ENCODE measurements at places on chromosomes 2 and 18.

- DNase-seq, result no peak
These were observed 125.6 kb upstream of the MYT1L start for GRCh38 chr2:2456721-2457120.

GRCh38 chr2:74146929-74147726, 584 bp downstream of the BOLA3 start:
- DNase-seq, result no peak

- no peak for DNase-seq
These were observed 163.6 kb upstream of the VRK2 start for GRCh38 chr2:57882895-57883515.

GRCh38 chr2:45951025-45951727, 299.7 kb downstream of the PRKCE start:
- no peak for DNase-seq

GRCh38 chr18:49447810-49448745, 12.4 kb downstream of the DYM start:
- DNase-seq, result peak; percentile 29

DNA sequence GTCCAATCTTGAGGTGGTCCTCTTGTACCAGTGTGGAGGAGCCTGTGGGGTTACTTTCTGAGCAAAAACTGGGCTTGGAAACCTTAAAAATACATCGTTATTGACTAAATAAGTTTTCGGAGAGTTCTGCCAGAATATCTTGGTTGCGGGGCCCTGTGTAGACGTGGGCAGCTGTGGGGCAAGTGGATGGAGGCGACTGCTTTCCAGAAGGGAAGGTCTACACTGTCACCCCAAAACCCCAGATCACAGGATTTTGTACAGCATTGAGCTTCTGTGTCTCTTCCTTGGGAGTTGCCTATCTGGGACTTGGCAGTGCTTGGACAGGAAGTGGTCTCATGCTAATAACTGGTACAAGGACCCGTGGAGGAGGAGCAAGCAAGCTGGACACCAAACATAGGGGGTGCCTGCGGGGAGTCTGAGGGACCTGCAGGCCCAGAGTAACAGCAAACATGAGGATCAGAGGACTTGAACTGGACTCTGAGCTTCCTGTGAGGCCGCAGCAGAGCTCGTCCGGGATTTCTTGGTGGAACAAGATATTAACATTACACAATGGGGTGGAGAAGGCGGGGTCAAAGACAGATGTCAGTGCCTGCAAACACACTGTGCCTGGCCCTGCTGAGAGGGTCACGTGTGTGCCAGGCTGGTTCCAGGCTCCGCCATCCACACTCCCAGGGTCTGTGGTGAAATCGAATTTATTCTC, 48.0 kb upstream of the CTLA4 start:
- DNase-seq, result no peak

GRCh38 chr2:135620198-135620597, 88.9 kb downstream of the R3HDM1 start:
- DNase-seq, result no peak

DNA sequence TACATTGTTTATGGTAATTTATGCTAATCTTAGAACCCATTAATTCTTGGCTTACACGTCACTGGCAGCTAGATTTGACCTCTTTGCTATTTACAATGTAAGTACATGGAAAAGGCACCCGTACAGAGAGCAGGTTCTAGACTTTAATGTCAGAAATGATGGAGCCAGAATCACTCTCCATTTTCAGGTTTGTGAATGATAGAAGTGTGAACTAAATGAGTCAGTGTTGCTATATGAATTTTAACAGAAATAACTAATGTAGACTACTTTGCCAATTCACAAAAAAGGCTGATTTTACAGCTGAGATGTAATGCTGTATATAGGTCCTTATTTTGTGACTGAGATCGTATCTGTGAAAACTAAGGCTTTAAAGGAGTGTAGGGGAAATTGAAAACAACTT, 214.6 kb downstream of the LDLRAD4 start:
- no peak for DNase-seq

- DNase-seq, result no peak
These were observed 24.2 kb downstream of the RHBDD1 start for GRCh38 chr2:226860087-226860486.

- no peak for DNase-seq
These were observed 46.6 kb downstream of the SGPP2 start for GRCh38 chr2:222470802-222471468.

- no peak for DNase-seq
These were observed 554.5 kb downstream of the STK39 start for GRCh38 chr2:167692936-167693335.

DNA sequence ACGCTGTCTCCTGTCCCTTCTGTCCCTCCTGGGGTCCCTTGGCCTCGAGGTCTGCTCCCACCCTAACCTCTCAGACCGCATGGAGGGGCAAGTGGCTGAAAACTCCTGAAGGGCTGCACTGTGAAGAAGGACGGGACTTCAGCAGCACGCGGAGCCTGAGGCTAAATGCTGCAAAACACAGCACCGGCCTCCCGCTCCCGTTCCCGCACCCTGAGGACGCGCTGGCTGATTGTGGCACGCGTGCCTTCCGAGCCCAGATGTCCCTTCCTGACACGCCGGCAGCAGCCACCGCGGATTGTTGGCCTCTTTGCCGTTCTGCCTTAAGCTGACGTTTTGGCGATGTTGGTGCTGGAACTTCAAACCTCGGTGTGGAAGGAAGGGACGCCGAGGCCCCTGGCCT, 125.9 kb upstream of the CTDP1 start:
- DNase-seq, result no peak

GRCh38 chr2:188077757-188078156, 213.9 kb upstream of the GULP1 start:
- DNase-seq, result no peak

DNA sequence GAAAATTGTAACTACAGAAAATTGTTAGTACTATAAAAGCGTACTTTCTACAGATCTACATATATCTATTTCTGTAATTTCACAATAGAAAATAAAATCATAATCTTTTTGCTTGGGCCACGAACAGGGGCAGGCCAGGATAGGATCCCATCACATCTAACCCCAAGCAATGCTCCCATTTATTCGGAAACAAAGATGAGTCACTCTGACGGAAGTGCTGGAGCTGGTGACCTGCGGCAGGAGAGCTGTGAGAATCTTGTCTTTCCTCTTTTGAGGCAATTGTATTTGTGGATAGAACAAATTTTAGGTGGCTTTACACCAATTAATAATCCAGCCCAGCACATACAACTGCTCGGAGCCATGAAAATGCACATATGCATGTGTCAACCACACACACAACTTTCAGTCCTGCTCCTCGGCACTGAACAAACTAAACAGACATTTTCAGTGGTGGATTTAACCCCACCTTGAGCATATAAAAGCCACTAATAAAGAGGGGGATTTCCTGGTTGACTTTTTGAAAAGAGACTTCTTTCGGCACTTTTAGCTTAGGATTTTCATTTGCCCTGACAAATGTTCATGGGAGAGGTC, 22.3 kb upstream of the INSIG2 start:
- DNase-seq, result no peak

GRCh38 chr2:68290901-68291300, 28.8 kb downstream of the CNRIP1 start:
- DNase-seq, result no peak

DNA sequence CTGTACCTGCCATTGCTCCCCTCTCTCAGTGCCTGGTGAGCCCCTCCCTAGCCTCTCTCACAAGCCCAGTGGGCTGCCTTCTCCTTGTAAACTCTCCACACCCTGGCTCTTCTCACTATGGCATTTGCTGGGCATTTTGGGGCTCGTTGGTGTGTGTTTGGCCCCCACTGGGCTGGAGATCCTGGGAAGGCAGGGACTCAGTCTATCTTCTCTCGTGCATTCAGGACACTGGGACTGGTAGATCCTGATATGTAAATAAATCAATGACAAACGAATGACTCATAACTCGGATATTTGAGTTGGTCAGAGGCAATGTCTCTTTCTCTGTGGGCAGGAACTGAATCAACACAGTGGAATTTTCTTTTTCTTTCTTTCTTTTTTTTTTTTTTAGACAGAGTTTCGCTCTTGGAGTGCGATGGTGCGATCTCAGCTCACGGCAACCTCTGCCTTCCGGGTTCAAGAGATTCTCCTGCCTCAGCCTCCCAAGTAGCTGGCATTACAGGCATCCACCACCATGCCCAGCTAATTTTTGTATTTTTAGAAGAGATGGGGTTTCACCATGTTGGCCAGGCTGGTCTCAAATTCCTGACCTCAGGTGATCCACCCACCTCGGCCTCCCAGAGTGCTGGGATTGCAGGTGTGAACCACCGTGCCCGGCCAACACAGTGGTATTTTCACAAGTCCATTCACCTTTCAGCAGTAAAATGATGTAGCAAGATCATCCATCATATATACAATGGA, 144.6 kb upstream of the SPRED2 start:
- DNase-seq, result no peak

DNA sequence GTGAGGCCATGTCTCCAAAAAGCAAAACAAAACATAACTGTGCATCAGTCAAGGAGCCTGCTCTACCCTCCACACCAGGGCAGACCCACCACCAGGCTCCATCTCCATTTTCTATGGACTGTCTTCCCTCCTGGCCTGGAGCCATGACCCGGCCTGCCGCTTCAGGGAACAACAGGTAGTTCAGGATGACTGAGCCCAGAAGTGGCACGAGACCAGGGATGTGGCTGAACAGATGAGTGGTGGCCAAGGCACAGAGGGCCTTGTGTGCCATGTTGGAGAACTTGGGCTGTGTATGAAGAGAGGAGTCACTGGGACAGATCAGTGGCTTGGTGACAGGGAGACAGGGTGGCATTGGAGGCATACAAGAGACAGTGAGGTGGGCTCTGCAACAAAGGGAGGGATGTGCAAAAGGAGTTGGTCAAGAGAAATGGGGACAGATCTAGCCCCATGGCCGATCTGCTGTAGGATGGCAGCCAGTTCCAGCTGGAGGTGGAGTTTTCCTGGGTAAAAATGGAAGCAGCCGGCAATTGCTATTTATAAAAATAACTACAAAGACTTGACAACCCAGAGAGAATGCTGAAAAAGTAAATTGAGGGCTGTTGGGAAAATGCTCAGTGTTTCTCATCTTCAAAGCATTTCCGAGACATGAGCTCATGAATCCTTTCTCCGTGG, 35.0 kb downstream of the TMEM177 start:
- DNase-seq, result no peak

GRCh38 chr2:156459720-156460119, 23.5 kb downstream of the GPD2 start:
- DNase-seq, result no peak

DNA sequence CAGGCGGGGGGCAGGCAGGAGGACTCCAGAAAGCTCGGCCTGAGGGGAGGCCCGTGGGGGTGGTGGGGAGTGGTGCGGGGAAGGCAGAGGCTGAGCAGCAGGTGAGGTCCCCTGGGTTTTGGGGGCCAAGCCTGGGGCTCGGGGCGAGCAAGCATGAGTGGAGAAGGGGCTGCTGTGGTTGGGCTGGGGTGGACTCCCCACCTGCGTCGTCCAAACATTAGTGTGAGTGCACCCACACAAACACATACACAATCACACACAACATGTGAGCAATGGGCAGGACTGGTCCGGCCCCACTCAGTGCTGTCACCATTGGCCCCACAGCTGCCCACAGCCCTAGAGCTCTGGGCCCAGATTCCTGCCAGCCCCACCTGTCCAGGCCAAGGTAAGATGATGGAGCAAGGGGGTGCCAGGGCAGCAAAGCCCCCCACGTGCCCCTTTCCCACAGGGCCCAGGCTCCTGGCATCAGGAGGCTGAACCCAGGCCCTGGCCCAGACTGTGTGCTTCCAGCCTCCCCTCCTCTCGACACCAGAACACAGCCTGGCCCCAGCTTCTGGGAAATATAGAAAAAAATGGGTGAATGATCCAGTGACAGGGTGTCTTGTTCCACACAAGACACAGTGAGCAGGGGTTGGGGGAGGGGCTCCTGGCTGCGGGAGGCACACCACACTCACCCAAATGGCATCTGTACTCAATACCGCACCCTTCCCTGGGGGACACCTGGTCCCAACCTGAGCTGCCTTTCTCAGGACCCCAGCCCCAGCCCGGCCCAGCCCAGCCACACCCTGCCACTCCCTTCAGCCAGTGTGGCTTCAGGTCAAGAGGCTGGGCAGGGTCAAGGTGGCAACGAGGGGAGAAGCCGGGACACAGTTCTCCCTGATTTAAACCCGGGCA, 463 bp upstream of the ALPP start:
- DNase-seq, result no peak

GRCh38 chr18:37666451-37666850, 100.9 kb upstream of the CELF4 start:
- DNase-seq, result no peak

DNA sequence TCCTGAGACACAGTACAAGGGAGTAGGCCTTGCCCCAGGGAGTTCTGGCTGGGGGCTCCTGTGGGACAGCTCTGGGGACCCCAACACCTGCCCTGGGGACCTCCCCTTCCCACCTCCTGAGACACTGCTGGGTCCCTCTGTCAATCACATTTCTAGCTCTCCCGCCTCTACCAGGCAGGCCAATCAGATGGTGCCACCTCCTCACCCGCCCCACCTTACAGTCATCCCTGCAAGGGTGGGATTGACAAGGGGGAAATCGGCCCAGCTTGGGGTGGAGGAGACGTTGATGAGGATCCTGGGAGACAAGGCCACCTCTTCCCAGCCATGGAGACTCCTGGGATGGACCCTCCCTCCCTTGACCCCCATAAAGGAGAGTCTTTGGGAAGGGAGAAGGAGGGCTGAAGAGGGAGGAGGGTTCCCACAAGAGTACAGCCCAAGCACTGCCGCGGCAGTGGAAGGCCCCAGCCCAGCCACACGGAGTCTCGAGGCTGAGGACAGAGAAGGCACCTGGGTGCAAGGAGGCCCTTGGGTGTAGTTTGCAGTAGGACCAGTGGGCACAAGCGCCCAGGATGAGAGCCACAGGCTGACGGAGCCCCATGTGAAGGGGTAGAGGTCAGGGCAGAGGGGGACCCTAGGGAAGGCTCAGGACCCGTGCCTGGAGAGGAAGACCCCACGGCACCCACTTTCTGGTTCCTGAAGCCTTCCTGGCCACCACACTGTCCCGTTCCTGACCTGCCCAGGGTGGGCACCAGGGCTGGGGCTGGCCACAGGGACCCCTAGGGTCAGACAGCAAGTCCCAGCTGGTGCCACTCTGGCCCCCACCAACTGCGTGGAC, 109.9 kb upstream of the OTOS start:
- DNase-seq, result no peak

- DNase-seq, result no peak
These were observed 100.6 kb upstream of the MSH2 start for GRCh38 chr2:47302308-47302707.

DNA sequence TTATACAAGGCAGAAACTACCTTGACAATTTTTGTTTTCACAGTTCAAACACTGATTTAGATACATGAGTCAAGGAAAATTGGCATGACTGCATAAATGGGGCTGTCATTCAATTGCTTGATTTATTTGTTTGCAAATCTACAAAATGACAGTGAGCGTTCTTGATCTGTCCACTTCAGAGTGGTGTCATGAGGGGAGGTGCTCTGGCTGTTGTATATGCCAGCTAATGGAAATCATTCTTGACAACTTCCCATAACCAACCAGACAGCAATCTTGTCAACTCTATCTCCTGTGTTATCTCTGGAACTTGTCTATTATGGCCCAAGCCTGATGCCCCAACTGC, 120.6 kb upstream of the UGP2 start:
- DNase-seq, result no peak

- no peak for DNase-seq
These were observed 6.1 kb downstream of the TGIF1 start for GRCh38 chr18:3455907-3456685.

All from activated T-cell treated with anti-CD3 and anti-CD28 coated beads for 4 hours (primary cell).